ENCODE measurements at places on chromosomes 4 and X.

DNA sequence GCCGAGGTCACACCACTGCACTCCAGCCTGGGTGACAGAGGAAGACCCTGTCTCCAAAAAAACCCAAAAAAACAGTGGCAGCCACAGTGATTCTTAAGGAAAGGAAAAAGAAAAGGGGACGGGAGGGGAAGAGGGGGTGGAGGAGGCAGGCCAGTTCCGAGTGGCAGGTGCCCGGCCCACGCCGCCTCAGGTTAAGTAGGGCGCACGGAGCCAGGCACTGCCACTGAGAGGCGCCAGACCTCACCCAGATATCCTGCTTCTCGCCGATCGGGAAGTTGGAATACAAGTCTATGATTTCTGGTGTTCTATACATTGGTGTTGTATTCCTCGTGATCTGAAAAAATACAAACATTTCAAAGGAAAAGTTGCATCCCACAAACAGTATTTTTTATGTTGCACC lies 35.9 kb downstream of the GAK start:
- DNase-seq = no peak

GRCh38 chr4:6359536-6360308 lies 90.1 kb downstream of the WFS1 start:
- DNase-seq = no peak

DNA sequence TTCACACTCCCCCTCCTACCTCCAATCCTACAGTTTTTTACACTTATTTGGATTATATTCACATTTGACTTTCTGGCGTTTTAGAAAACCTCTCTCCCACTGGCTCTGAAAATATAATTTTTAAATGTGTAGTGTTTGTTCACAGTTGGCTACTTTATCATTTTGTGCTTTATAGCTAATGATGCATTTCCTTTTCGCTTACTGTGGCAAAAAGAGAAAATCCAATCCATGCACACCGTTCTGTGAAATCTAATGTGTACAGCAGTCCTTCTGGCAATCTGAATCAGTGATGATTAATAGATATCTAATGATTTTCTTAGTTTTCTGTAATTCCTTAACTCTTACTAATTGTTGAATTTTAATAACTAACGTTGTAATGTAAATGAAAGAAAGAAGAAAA lies 271.5 kb downstream of the ARAP2 start:
- no peak for DNase-seq

DNA sequence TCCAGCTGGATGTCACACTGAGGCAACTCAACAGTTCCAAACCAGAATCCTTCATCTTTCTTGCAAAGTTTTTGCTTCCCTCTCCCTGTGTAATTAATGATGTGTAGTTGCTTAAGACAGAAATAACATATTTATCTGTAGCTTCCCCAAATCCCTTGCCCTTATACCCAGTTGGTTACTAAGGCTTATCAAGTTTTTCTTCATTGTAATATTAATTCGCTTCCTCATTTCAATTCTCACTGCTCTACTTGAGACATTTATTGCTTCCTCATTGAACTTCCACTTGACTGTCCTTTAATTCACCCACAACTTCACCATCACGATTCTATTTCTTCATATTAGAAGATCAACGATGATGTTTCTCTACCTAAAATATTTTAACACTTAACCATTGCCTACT lies 386.6 kb upstream of the CPEB2 start:
- no peak for DNase-seq

- no peak for DNase-seq
Measured at GRCh38 chrX:27893211-27893610, 85.4 kb downstream of the MAGEB10 start.

- no peak for DNase-seq
Measured at GRCh38 chrX:71184803-71185495, 38.1 kb upstream of the GJB1 start.

GRCh38 chr4:150251752-150252190 lies 173.5 kb downstream of the DCLK2 start:
- no peak for DNase-seq

GRCh38 chr4:7462509-7462971 lies 27.8 kb upstream of the PSAPL1 start:
- DNase-seq = no peak

- DNase-seq = no peak
Measured at GRCh38 chr4:45350438-45350837, 624.1 kb upstream of the GNPDA2 start.

DNA sequence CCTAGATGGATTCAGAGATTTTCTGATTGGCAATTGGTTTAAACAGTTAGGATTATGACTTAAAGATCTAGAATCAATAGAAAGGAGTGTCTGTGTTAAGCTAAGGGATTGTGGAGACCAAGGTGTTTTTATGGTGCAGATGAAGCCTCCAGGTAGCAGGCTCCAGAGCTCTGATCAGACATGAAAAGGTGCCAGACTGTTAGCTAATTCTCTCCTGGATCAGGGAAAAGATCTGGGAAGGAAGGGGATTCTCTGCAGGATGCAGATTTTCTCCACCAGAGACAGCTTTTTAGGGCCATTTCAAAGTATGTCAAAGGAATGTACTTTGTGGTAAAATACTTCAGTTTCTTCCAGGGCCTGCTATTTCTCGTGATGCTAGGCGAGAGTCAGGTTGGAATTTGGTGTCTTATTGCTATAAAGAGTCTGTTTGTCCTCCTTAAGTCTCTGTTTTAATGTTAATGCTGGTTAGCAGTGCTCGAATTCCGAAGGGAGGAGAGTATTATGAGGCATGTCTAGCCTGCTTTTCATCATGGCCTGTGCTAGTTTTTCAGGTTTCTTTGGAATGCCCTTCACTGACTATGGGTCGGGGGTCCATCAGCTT lies 12.0 kb upstream of the GPR78 start:
- DNase-seq = no peak

DNA sequence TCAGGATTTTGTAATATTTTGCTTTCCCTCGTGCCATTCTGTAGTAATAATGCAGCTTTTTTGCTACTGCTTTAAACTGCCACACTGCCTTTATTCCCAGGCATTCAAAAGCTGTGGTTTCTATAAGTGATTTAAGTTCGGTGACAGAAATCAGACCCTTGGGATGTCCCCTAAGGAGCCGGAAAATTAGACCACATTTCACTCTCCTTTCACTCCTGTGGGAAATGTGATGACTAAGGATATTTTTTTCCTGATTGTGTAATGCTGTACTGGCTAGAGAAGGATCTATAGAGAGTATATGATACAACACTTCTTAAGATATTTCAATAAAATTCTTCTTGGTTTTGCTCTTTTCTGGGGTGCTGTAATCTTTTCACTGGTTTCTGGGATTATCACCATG lies 24.4 kb downstream of the UGT2A3 start:
- no peak for DNase-seq

DNA sequence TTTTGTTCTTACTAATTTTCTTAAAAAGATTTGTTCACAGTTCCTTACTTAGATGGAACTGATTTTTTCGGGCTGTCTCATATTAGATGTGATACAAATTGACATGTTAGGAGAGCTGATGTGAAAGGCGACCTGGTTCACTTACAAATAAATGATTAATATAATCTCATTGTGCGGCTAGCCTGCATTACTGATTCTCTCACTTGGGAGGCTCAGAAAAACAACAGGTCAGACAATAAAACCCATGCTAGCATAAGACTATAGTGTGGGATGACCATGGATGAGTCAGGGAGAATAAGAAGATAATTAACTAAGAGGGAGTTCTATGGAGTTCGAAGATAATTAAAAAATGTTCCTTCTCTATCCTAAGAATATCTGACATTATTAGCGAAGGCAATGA lies 40.8 kb downstream of the RTL9 start:
- no peak for DNase-seq
